ENCODE measurements at places on chromosomes 4 and X.

- DNase-seq = no peak
Observed at GRCh38 chr4:153166716-153167501, 37.3 kb upstream of the TRIM2 start.

GRCh38 chrX:28585767-28586166, 1.5 kb upstream of the IL1RAPL1 start:
- DNase-seq = no peak

- DNase-seq = no peak
Observed at GRCh38 chr4:99754756-99755155, 61.9 kb upstream of the DAPP1 start.

- peak; percentile 52 for DNase-seq
Observed at GRCh38 chr4:108018040-108018883, 28.6 kb downstream of the HADH start.

DNA sequence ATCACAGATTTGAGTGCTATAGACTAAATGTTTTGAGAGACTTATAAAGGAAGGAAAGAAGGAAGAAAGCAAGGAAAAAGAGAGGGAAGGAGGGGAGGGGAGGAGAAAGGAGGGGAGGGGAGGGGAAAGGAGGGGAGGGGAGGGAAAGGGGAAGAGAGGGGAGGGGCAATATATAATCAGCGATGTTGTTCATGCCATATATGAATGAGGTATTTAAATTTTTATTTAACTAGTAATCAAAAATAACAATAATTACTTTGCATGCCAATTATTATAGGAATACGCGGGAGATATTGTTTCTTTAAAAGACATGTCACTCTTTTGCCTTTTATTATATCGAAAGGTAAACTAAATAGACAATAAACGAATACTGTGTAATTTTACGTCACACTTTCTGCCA, 1029.7 kb downstream of the FAT4 start:
- DNase-seq = no peak

GRCh38 chrX:142076633-142077032, 128.5 kb downstream of the MAGEC2 start:
- no peak for DNase-seq

DNA sequence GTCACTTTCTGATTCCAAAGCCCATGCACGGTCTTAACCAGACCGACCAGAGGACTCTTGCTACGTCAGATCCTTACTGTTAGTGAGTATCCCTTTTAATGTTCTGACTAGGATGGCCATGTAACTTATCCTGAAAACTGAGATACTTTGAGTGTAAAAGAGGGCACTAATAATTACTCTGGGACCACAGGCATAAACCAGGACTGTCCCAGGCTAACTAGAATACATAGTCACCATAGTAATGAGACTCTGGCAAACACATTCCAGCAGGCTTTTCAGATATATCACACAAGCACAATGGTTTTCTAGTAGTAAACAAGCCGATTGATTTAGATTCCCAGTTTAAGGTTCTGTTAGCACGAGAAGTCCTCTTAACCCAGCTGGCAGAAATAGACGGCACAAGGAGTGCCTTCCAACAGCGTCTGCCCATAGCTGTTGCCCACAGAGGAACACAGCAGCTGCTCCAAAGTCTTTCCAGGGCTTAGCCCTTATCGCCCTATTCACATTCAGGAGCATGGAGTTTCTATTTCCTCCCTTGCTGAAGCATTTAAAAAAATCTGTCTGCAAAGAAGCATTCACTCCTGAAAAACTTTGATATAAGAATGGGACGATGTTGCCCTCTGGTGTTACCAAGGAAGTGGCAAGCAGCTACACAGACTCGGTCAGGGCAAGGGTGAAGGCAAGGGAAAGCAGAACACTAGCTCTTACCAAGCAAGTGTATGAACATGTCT, 92.4 kb downstream of the CXCL13 start:
- peak; percentile 34 for DNase-seq

- no peak for DNase-seq
Observed at GRCh38 chr4:148951346-148951745, 509.1 kb upstream of the NR3C2 start.

- DNase-seq = no peak
Observed at GRCh38 chr4:25306518-25307057, 6.0 kb upstream of the ZCCHC4 start.
